ENCODE measurements at places on chromosomes 2 and 18. TPM values are rescaled to one million over a fixed set of nuclear protein-coding genes. Genes with fewer than 3 reads are reported as not detected.
A peak's percentile ranks its signal among the peaks of the same experiment; 100 is the strongest.

ABCG8 gene
- not detected for total RNA-seq

ASAP2 gene
- total RNA-seq, result 3.7 TPM

- H3K4me1 ChIP-seq, result peaks cover 99% of the 10 kb centered on the region
- peak overlapping the region; percentile 94 for H3K27ac ChIP-seq
- H3K4me3 ChIP-seq, result no peak overlapping the region
- no peak for DNase-seq
These were observed 11.2 kb downstream of the TMEM127 start for GRCh38 chr2:96254571-96254970.

GRCh38 chr2:39470580-39470979 is 33.5 kb upstream of the MAP4K3 start:
- no peak overlapping the region for H3K4me3 ChIP-seq
- no peaks in the 10 kb centered on the region for H3K27me3 ChIP-seq
- DNase-seq, result no peak
- no peak overlapping the region for H3K27ac ChIP-seq

- H3K27me3 ChIP-seq, result no peaks in the 10 kb centered on the region
- DNase-seq, result no peak
- no peak overlapping the region for H3K27ac ChIP-seq
- no peak overlapping the region for H3K4me3 ChIP-seq
These were observed 63.3 kb downstream of the TGOLN2 start for GRCh38 chr2:85264471-85264870.

SCN7A gene
- 16.5 TPM for total RNA-seq

GRCh38 chr2:99140860-99141109 is 722 bp upstream of the C2orf15 start:
- H3K27me3 ChIP-seq, result no peaks in the 10 kb centered on the region
- DNase-seq, result no peak
- H3K4me3 ChIP-seq, result peak overlapping the region; percentile 80
- H3K36me3 ChIP-seq, result no peaks in the 10 kb centered on the region
- peak overlapping the region; percentile 78 for H3K27ac ChIP-seq
- peaks cover 11% of the 10 kb centered on the region for H3K4me1 ChIP-seq

QPCT gene
- 5.4 TPM for total RNA-seq

AKAIN1 gene
- total RNA-seq, result not detected

- H3K27ac ChIP-seq, result no peak overlapping the region
- H3K36me3 ChIP-seq, result no peaks in the 10 kb centered on the region
- DNase-seq, result no peak
- H3K4me1 ChIP-seq, result peaks cover 7% of the 10 kb centered on the region
- H3K27me3 ChIP-seq, result no peaks in the 10 kb centered on the region
These were observed 48.8 kb downstream of the ERBB4 start for GRCh38 chr2:212489719-212490346.

DNA sequence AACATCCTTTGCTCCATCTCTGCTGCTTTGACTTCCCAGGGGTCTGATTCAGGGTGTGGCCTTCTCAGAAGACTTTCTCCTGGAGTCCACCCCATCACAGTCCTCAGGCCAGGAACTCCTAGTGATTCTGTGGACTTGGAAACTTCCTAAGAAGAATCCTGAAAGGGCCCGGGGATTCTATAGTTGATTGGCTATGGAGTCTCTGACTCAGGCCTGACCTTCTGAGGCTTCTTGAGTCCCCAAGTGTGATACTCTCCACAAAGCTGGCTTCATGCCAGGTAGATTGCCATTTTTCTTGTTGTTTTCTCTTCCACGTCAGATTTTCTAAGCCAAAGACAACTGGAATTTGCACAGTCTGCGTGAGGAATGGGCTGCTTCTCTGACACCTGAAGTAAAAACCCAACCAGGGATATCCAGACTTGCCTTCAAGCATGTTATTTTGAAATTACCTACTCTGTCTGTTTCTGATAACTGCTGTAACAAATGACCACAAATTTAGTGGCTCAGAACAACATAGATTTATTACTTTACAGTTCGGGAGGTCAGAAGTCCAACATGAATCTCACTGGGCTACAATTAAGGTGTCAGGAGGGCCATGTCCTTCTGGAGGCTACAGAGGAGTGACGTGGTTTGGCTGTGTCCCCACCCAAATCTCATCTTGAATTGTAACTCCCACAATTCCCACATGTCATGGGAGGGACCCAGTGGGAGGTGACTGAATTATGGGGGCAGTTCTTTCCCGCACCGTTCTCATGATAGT is 69.3 kb downstream of the ALPK2 start:
- DNase-seq, result no peak
- no peak overlapping the region for H3K4me3 ChIP-seq
- no peaks in the 10 kb centered on the region for H3K27me3 ChIP-seq
- peak overlapping the region; percentile 93 for H3K27ac ChIP-seq
- no peaks in the 10 kb centered on the region for H3K36me3 ChIP-seq

DNA sequence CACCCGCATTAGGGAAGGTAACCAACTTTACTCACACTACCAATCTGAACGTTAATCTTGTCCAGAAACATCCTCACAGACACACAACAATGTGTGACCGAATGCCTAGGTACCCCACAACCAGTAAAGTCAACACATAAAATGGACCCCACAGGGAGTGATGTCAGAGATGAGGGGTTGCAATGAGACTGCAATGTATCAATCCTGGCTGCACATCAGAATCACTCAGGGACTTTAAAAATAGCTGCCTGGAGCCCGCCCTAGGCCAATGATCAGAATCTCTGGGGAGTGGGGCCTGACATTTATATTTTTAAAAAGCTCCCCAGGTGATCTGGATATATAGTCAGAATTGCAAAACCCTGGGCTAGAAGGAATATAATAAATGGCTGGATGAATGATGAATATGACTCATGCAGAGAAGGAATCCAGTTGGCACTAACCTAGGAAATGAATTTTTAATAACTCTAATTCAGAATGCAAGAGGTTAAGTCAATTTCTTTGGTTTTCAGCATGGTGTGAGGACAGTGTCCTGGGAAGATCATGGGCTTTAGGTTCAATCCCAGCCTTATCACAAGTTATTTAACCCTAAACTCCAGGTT is 92.8 kb downstream of the COLEC12 start:
- no peaks in the 10 kb centered on the region for H3K4me1 ChIP-seq
- no peaks in the 10 kb centered on the region for H3K27me3 ChIP-seq
- H3K36me3 ChIP-seq, result no peaks in the 10 kb centered on the region
- no peak for DNase-seq
- no peak overlapping the region for H3K4me3 ChIP-seq

- no peak overlapping the region for H3K4me3 ChIP-seq
- peaks cover 4% of the 10 kb centered on the region for H3K27me3 ChIP-seq
- H3K27ac ChIP-seq, result no peak overlapping the region
- H3K4me1 ChIP-seq, result no peaks in the 10 kb centered on the region
- H3K36me3 ChIP-seq, result no peaks in the 10 kb centered on the region
These were observed 9.7 kb downstream of the PDCD1 start for GRCh38 chr2:241848761-241849615.

GRCh38 chr2:223054193-223054781 is 2.3 kb downstream of the KCNE4 start:
- peak overlapping the region; percentile 55 for H3K4me3 ChIP-seq
- H3K36me3 ChIP-seq, result no peaks in the 10 kb centered on the region
- peaks cover 6% of the 10 kb centered on the region for H3K4me1 ChIP-seq
- H3K27me3 ChIP-seq, result peaks cover 27% of the 10 kb centered on the region
- peak overlapping the region; percentile 81 for H3K27ac ChIP-seq

- DNase-seq, result no peak
- no peaks in the 10 kb centered on the region for H3K36me3 ChIP-seq
- H3K4me1 ChIP-seq, result peaks cover 36% of the 10 kb centered on the region
- H3K4me3 ChIP-seq, result peak overlapping the region; percentile 74
These were observed 1.6 kb downstream of the PKDCC start for GRCh38 chr2:42049221-42050009.

AGAP1 gene
- total RNA-seq, result 26.8 TPM

GRCh38 chr2:108182489-108182888 is 57.3 kb upstream of the SULT1C3 start:
- H3K4me3 ChIP-seq, result no peak overlapping the region
- H3K36me3 ChIP-seq, result no peaks in the 10 kb centered on the region
- no peak overlapping the region for H3K27ac ChIP-seq
- H3K4me1 ChIP-seq, result no peaks in the 10 kb centered on the region

DNA sequence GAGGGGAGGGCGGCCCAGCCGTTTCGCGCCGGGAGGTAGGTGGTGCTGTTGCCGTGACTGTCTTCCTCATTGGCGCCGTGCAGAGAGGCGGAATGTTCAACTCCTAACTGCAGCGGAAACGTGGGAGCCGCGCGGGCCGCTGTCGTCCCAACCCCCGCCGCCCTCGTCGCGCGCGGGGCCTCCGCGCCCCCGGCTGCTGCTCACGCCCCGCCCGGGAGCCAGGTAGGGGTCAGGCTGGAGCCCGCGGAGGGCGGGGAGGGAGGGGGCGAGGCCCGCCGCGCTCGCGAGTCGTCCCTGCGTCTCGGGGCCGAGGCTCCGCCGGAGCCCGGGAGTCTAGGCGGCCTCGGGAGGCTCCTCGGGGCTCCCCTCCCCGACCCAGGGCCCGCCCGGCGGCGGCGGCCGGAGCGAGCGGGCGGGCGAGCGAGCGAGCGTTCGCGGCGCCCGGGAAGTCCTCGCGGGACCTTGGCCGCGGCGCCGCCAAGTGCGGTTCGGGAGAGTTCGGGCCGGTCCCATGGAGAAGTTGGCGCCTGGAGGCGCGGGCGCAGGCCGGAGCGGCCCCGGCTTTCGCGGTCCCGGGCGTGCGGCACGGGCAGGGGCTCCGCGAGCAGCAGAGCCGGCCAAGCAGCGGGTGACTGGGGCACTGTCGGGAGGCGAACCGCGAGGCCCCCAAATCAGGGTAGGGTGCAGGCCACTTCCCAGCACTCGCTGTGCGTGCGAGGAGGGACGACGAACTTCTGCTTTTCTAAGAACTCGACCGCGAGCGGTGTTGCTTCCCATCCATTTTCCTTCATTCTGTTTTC is at the start of gene MAP3K20:
TSS of gene MAP3K20 (plus strand) at position 66 of the 800 bp plus-strand sequence. CDS start 15,186 bp downstream, outside the sequence.
- H3K4me3 ChIP-seq, result peak within 1 kb of the TSS; percentile 83
- DNase-seq, result peak; percentile 75
- H3K27me3 ChIP-seq, result no peaks in the 10 kb centered on the region
- H3K36me3 ChIP-seq, result no peaks in the 10 kb centered on the region
